Stimulated activated CD8-positive, alpha-beta memory T cell treated with anti-CD3 and anti-CD28 coated beads, Interleukin-4, amount 100 ng/mL, for 24 hours (primary cell): ENCODE measurements at places on chromosomes 1 and 21.

DNA sequence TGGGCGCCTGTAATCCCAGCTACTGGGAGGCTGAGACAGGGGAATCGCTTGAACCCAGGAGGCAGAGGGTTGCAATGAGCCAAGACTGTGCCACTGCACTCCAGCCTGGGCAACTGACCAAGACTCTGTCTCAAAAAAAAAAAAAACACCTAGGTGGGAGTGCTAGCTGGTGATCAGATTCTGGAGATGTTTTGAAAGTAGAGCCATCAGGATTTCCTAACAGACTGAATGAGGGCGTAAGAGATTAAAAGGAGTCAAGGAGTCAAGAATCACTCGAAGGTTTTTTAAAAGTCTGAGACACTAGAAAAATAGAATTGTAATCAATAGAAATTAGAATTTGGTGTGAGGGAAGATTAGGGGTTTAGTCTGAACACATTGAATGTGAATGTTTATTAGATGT, 73.8 kb downstream of the HSF2BP start:
- DNase-seq: no peak

GRCh38 chr1:201732351-201732750, 96.6 kb upstream of the IPO9 start:
- no peak for DNase-seq

DNA sequence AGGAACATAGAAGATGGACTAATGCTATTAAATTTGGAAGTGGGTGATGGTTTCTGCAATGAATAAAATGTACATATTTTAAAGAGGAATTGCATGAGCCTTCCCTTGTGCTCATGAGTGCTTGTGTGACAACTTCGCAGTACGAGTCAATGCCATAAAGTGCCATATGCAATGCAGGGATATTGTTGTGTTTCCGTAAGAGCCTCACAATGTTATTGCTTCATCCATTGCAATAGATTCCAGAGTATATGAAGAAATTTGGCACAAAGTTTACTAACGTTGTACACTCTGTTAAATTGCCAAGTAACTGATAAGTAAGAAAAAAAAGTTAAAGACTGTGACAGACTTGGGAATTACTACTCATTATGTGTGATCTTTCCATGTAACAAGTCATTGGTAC, 22.3 kb downstream of the BTG3 start:
- DNase-seq: no peak

- DNase-seq: no peak
These were observed 438.8 kb upstream of the OLFM3 start for GRCh38 chr1:102435483-102435882.

DNA sequence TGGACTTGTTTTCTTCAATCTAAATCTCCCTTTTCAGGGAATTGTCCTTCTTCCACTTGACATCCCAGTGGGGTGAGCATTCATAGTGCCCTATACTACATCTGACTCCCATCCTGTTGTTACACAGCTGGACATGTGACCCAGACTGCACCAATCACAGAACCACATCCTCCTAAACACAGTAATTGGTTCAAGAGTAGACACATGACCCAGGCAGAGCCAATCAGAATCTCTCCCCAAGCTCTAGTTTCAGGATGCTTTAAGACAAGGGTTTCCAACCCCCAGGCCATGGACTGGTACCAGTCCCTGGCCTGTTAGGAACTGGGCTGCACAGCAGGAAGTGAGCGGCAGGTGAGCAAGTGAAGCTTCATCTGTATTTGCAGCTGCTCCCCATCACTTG, 5.6 kb upstream of the DDOST start:
- DNase-seq: no peak
